ENCODE measurements at places on chromosomes 16 and 17.

DNA sequence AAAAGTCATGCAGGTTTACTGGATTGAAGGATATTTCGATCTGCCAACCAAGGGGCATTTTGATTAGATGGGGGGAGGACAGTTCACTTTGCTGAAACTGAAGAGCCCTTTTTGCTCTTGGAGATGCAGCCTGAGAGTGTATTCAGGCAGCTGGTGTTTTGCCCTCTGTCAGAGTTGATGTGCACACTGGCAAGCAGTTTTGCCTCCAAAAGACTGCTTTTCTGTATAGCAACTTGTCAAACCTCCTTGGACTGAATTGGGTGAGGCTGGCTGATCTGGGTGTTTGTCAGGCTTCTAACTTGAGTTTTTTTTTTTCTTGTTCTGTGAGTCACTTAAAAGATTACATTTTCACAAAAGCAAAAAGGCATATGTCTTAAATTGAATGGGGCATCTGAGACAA lies 22.6 kb upstream of the ANKFN1 start:
- no peak for DNase-seq

- DNase-seq, result no peak
Observed at GRCh38 chr16:31427441-31428278, 500 bp downstream of the COX6A2 start.

DNA sequence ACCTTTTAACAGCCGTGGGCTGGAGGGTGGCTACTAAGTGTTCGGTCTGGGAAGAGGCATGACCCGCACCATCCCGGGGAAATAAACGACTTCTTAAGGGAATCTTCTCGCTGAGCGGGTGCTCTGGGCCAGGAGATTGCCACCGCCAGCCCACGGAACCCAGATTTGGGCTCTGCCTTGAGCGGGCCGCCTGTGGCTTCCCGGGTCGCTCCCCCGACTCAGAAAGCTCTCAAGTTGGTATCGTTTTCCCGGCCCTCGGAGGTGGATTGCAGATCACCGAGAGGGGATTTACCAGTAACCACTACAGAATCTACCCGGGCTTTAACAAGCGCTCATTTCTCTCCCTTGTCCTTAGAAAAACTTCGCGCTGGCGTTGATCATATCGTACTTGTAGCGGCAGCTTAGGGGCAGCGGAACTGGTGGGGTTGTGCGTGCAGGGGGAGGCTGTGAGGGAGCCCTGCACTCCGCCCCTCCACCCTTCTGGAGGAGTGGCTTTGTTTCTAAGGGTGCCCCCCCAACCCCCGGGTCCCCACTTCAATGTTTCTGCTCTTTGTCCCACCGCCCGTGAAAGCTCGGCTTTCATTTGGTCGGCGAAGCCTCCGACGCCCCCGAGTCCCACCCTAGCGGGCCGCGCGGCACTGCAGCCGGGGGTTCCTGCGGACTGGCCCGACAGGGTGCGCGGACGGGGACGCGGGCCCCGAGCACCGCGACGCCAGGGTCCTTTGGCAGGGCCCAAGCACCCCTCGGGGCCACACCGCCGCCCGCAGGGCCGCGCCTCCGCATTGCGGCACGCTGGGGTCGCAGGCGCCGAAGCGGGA lies 3.6 kb upstream of the CBX4 start:
- no peak for DNase-seq

DNA sequence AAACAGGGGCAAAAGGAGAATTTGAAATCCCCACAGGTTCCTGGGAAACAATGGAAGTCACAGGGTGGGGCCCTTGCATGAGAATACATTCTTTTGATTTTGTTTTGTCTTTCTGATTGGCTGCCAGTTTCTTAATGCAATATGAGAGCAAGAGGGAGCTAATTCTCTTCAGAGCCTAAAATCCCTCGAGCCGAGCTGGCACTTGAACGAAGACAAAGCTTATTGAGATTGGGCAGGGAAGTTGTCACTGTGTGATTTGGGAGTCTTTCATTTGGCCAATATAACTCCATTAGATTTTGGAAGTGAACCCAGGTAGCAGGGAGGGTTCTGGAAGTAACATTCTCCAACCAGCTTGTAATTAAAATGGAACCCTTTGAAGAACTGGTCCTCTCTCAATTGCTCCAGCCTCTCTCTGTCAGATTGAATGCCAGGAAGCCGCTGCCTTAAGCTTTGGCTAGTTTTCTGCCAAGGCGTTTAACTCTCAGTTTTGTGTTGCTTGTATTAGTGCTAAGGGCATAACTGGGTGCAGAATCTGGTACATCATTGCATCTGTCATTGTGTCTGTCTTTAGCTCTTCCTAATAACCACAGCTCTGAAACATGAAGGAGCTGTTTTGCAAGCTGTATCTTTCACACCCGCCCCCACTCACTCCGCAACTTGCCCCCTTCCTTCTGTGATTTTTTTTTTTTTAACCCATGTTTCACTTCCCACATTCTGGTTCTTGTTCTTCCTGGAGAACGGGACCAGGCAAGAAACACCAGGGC lies 272.0 kb downstream of the MAF start:
- no peak for DNase-seq

GRCh38 chr16:69166946-69167930 lies 19.7 kb upstream of the SNTB2 start:
- no peak for DNase-seq

DNA sequence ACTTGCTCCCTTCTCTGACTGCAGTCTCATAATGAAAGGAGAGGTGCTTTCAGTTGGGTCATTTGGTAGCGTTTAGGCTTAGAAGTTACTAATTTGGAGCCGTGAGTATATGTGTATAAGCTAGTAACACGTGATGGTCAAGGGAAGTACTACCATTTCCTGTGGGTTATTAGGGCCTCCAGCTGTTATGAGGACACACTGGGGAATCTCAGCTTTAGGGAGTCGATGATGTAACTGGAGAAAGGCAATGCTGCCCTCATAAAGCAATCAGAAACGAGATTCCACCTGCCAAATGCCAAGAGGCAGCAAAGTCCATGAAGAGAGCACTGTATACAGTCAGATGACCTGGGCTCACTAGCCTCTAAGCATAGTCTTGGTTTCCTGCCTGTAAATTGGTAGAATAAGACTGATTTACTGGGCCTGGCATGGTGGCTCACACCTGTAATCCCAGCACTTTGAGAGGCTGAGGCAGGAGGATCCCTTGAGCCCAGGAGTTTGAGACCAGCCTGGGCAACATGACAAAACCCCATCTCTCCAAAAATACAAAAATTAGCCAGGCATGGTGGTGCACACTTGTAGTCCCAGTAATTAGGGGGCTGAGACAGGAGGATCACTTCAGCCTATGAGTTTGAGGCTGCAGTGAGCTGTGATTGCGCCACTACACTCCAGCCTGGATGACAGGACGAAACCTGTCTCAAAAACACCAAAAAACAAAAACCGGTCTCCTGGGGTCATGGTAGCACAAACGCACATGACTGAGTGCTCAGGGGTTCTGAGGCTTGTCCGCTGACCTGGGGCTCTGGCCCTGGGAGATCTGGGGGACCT lies 53.0 kb downstream of the SF3B3 start:
- peak; percentile 66 for DNase-seq

Measured in foreskin keratinocyte (primary cell).